ENCODE measurements at places on chromosomes 5 and 9.

DNA sequence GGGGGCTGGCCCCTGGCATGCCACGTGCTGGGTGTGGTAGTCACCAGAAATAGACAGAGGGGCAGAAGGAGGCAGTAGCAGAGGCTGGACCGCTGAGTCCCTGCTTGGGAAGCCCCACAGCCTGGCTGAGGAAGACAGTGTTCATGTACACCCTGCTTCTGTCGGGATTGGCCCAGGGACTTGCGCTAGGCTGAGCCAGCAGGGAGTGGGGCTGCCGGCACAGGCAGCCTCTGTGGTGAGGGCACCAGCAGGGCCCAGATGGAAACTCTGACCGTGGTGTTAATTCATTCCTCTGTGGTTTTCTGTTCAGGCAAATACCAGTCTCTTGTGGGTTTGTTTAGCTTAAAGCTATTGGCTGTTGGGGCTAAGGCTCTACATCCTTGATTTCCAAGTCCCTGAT lies 108.6 kb upstream of the RAD23B start:
- DNase-seq, result peak; percentile 47

DNA sequence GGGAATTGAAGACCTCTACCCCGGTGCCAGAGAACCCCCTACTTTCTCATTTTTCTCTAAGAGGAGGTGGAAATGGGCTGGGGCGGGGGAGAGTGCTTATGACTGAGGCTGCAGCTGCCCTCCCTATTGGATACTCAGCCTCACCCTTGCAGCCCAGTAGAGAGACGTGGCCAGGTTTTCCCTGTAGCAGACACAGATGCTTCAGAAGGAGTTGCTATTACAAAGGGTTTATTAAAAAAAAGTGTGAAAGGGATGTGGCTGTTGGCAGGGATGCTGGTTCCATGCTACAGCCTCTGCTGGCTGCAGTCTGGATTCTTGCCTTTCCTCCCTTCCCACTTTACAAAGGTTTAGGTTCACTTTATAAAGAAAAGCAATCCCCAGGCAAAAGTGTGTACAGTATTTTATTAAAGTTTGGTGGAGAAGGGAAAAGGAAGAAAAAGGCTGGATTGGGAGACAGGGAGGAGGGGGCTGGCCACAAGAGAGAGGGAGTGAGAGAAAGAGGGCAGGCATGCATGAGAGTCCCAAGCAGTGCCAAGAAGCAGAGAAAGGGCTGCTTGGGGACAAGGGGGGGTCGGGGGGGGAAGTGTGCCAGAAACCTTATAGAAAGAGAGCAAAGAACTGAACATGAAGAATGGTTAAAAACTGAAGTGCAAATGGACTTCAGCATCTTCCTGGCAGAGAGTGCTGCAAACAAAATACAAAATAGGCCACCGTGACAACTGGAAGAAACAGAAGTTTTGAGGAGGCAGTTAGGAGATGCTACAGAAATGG lies 29.5 kb upstream of the NFIB start:
- DNase-seq, result no peak

- DNase-seq, result no peak
Measured at GRCh38 chr9:134971696-134972095, 54.0 kb upstream of the FCN1 start.

DNA sequence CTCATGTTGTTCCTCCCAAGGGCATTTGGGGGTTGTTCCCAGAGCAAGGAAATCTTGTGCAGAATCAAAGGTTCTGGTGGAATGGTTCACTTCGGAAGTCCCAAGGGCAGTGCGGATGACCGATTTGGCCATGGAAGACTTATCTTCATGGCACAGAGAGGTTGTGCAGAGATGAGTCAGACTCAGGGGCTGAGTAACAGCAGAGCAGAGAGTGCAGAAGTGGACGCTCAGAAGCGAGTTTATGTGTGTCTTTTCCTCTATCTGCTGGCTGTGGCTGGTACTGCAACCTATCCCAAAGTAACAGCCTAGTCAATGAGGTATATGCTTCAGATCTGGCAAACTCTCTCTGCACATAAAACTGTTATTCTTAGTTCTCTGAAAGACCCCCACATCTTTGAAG lies 118.1 kb downstream of the DPYSL3 start:
- peak; percentile 70 for DNase-seq

DNA sequence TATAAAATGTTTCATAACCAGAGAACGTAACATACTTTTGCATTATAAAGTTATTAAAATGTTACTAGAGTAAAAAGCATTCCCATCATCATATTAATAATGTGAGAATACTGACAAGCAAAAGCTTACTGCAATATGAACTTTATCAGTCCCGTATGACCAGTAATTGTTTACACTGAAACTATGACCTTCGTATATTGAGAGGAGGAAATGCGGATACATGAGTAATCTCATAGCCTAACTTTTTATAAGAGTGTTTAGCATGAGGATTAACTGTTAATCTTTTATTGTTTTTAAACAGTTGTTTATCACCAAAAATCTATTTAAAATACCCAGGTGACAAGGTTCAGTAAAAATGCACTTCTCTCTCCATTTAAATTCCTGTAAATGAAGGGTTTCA lies 272.4 kb downstream of the SLF1 start:
- no peak for DNase-seq

DNA sequence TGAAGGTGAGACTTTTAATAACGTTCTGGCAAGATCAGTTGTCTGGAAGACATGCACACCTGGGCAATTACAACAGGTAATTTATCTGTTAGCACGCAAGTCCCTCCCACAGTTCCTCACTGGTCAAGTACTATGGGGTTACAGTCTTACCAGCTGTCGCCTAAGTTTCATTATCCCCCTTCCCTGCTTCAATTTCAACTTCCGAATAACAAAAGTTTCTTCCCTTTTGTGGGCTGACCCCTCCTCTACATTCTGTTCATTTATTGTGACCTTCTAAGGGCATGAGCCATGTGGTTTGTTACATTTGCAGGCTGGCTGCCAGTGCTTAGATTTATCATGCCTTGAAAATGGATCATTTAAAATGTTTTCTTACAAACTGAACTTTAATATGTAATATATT lies 16.5 kb downstream of the GAPT start:
- DNase-seq, result no peak

DNA sequence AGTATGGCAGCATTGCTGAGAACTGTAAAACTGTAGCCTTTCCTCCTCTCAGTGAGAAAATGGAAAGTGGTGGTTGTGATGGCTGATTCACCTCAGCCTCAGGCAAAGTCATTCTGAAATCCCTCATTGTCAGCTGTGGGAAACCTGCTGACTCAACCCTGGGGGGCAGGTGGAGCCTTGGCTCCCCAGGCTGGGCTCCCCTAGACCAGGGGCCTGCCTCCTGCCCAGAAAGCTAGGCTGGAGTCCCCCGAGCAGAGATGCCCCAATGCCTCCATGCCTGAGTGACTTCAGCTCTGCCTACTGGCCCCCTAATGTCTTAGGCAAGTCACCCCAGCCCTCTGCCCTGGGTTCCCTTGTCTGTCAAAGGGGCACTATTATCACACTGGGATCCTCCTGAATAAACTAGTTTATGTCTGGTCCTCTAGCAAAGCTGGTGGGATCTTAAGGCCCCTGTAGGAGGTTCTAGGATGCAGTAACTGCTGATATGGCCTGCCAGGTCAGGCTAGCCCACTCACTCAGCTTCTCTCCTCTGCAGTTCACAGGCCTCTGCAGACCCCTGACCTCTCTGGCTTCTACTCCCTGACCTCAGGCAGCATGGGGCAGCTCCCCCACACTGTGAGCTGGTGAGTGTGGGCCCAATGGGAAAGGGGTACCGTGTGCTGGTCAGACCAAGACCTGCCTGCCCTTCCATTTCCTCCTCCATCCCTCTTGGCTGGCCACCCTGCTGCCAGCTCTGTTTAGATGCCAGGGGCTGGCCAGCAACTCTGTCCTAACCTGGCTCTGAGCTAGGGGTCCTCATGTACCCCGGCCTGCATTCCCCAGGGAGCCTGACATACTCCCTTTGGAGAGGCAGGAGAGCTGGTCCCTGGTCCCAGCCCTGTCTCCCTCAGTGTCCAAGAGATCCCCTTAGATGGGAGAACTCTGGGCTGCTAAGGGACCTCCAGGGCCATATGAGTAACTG lies 24.2 kb downstream of the TCF7 start:
- DNase-seq, result peak; percentile 28

GRCh38 chr5:18433336-18433735 lies 799.1 kb downstream of the TAF11L14 start:
- DNase-seq, result no peak

DNA sequence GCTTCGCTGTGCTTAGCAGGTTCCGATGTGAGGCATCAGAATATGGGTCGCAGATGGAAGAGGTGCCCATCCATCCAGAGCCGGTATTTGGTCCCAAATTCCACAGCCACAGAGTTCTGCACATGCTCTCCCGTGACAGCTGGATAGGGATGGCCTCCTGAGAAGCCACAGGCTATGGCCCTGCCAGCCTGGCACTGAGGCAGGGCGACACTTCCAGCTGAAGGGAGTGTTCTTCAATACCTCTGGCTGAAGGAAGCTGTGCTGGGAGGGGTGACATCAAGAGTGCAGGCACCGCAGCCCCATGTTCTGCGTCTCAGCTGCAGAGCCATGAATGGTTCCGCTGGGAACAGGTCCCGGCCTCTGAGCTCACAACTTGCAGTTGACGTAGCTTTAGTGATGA lies 83.4 kb upstream of the SIMC1 start:
- DNase-seq, result no peak

- DNase-seq, result no peak
Measured at GRCh38 chr5:108181975-108182374, 199.9 kb downstream of the FBXL17 start.

DNA sequence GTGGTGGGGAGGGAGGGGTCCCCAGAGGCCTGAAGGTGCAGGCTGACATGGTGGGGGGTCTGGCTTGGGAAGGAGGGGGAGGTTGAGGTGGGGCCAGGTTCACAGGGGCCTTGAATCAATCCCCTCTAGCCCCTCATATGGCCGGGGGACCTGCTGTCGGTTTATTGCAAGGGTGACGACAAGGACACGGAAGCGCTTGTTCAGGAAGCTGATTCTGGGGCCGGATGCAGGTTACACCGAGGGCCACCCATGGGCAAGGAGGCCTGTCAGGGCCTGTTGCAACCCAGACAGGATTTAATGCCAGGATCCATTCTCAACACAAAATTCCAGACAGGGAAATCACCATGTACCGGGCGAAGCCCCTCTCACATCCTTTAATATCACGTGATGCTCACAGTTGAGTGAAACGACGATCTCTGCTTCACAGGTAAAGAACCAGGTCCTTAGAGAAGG lies 41.6 kb upstream of the SYNPO start:
- no peak for DNase-seq

GRCh38 chr5:179890751-179891682 lies 16.7 kb downstream of the TBC1D9B start:
- no peak for DNase-seq

- DNase-seq, result no peak
Measured at GRCh38 chr9:123239726-123240125, 28.7 kb downstream of the STRBP start.

GRCh38 chr9:24464319-24464951 lies 81.3 kb downstream of the IZUMO3 start:
- DNase-seq, result peak; percentile 91

- no peak for DNase-seq
Measured at GRCh38 chr5:118301696-118302095, 686.7 kb downstream of the DTWD2 start.

DNA sequence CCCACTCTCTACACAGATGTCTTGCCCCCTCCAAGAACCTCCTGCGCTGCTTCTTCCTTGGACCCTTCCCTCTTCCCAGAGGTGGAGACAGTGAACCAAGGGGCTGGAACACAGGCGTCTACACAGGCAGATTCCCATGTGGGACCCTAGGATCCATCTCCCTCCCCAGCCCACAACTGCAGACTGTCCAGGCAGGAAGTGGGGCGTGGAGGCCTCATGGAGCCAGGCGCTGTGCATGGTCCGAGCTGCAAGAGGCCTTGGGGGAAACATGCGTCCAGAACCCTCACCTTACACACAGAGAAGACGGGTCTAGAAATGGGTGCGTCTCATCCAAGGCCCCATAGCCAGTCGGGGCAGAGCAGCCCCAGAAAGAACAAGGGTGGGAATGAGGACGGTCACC lies 117.5 kb downstream of the VAV2 start:
- no peak for DNase-seq

- no peak for DNase-seq
Measured at GRCh38 chr5:40452874-40453624, 226.7 kb upstream of the PTGER4 start.

- DNase-seq, result no peak
Measured at GRCh38 chr9:30060976-30061375, 2323.5 kb upstream of the ACO1 start.

DNA sequence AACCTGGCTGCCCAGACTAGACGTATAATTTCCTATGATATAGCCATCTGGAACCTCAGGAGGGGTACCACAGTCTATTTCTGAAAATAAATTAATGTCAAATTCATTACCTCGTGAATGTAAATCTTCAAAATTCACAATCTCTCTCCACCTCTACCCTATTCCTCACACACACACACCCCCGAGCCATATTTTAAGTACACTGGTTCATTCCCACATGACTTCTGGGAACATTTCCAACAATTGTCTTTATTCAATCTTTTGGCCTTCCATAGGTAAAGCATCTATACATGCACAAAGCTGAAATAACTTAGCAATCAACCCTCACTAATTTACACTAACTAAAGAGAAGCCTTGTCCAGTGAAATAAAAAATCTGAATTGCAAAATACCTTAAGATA lies 32.7 kb downstream of the SUSD1 start:
- DNase-seq, result no peak

- DNase-seq, result no peak
Measured at GRCh38 chr9:33823801-33824200, 6.8 kb downstream of the UBE2R2 start.

DNA sequence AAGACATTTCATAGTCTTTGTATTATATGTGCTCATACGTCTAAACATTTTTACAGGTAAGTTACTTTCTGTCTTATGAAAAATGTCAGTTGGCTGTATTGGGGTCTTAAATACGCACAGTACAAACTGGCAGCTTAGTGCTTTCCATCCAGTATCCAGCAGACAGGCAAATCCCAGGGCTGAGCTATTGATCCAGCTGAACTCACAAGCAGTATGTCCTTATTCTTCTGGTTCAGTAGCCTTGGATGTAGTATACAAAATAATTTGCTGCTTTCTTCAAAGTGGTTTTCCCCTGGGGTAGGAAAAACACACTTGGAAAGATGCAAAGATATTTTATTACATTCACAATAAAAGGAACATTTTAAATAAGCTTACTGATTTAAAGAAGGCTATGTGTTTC lies 617.2 kb downstream of the NR2F1-AS1 start:
- no peak for DNase-seq

- no peak for DNase-seq
Measured at GRCh38 chr9:120221844-120222243, 358.1 kb downstream of the CDK5RAP2 start.

DNA sequence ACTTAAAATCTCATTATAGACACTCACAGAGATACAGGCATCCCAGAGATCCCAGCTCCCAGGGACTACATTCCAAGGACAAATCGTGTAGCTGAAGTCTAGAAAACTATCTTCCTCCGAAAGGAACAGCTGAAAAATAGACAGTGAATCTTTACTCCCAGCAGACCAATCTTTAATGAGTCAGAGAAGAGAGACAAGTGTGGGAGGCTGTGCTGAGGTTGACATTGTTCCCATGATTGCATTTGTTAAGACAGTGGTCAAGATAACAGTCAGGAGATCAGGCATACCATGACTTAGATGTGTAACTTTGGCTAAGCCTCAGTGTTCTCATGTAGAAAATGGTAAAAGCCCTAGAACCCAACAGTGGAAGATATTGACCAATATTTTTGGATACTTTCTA lies 120.7 kb downstream of the PAPPA start:
- peak; percentile 31 for DNase-seq

- DNase-seq, result peak; percentile 52
Measured at GRCh38 chr5:103862398-103862797, 299.8 kb upstream of the NUDT12 start.

GRCh38 chr5:96687080-96687479 lies 24.9 kb downstream of the CAST start:
- no peak for DNase-seq

- no peak for DNase-seq
Measured at GRCh38 chr5:89457411-89458331, 574.7 kb upstream of the MEF2C start.

Data from fibroblast of skin of abdomen (primary cell).